ENCODE measurements at places on chromosomes 5 and 9. TPM values are rescaled to one million over a fixed set of nuclear protein-coding genes. Genes with fewer than 3 reads are reported as not detected.

Gene POU5F2
- polyA plus RNA-seq: 0.02 TPM

Gene PCDHGC4
- 0.53 TPM for polyA plus RNA-seq

Gene POMT1
- 34.8 TPM for polyA plus RNA-seq

Gene TAF7
- polyA plus RNA-seq: 30.6 TPM

Gene TMEM250
- 25.9 TPM for polyA plus RNA-seq

Gene RIMOC1
- polyA plus RNA-seq: 9.5 TPM

Gene MARCHF11
- 1.7 TPM for polyA plus RNA-seq

Gene MATR3
- polyA plus RNA-seq: 40.4 TPM

Gene PHF24
- polyA plus RNA-seq: not detected

Gene PLAC8L1
- polyA plus RNA-seq: 0.55 TPM

Data from SK-N-SH (cell line).